MV-4-11 (cell line): ENCODE measurements at places on chromosomes 5 and 9.

GRCh38 chr5:5755888-5756287, 333.4 kb downstream of the ICE1 start:
- no peak for DNase-seq

DNA sequence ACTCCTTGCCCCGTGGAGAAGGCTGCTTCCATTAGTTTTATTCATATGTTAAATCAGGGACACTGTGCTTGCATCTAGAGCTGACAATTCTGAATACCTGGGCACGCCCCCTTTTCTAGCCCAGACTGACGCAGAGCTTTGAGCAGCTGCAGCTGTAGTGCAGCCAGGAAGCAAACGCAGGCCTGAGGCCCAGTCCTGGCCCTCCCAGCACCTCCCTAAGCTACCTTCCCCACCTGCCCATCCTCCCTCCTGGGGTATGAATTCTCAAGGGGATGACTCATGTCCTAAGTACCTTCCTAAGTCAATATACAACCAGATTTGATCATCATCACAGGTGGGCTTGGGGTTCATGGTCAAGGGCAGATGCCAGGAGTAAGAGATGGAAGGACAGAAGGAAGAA, 3.5 kb downstream of the PHF19 start:
- DNase-seq, result no peak

DNA sequence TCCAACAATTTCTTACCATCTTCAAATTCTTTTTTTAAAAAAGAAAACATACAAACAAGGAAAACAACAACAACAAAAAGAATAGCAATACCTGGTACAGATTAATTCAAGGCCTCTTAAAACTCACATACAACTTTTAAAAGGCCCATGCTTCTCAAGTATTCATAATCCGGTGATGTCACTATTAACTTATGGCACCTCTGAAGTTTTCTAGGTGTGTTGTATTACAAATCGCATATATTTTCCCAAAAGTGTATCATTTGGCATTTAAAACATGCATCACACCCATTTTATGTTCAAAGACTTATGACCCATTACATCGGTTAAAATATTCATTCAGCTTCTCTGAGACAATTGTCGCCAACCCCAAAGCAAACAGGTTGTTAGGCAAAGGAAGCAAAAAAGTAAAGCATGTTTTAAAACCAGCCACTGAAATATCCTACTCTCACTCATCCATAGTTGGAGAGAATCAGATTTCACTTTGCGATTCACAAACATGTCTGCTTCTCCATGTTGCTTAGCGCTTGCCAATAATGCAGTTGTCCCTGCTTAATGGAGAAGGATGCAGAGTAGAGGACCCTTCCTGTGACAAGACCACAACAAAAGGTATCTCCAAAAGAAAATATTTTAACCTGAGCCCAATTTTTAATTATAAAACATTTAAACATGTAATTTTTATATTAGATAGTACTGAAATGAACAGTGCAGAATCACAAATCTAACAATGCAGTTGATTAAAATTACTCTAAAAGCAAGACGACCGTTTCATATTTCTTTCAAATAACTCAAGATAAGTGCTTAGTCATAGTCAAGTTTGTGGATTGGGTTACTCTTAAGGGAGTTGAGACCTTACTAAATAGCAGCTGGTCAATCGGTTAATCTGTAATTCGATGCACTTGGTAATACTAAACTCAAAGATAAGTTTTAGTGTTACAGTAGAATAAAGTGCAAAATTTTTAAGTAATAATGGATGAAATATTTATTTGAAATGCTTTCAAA, 1.6 kb downstream of the SKP1 start:
- DNase-seq, result peak; percentile 18

GRCh38 chr5:96079075-96079474, 117.4 kb upstream of the ELL2 start:
- no peak for DNase-seq

- DNase-seq, result no peak
These were observed 440.9 kb downstream of the ENC1 start for GRCh38 chr5:74199436-74200210.

GRCh38 chr5:118778941-118779340, 209.4 kb downstream of the DTWD2 start:
- DNase-seq, result no peak

- DNase-seq, result no peak
These were observed 58.5 kb downstream of the CNTRL start for GRCh38 chr9:121133104-121133816.

DNA sequence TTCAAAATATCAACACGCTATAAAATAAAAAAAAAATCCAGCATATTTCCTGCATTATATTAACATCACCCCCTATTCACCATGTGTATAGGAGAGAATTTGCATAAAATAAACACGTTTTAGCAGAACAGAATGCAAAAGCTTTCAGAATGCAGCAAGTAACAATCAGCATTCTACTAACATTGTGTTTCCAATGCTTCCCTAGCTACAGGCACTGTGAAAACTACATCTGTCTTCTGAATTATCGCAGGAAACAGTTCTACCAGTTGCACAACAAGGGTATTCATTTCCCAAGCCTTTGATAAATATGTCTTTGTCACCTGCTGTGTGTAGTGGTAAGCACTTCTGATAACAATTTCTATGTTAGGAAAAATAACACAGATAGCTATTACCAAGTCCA, 1015.8 kb downstream of the CDH18 start:
- no peak for DNase-seq

GRCh38 chr5:149740341-149740740, 10.2 kb downstream of the PPARGC1B start:
- DNase-seq, result peak; percentile 57

DNA sequence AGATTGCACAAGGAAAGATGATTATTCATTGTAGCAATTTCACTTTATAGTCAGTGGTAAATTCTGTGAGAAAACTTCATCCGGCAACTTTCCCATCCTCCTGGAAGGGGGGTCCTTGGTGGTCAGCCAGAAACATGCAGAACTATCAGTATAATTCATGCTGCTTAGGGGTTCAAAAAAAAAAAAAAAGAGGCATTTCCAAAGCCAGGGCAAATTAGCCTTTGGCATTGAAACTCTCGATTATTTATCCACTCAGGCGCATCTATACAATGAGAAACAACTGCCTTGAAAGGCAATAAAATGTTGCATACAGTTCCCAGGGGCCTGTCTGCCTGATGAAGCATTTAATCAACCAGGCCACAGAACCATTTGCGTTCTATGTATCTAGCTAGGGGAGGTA, 263.3 kb downstream of the TMEM167A start:
- no peak for DNase-seq

- DNase-seq, result no peak
These were observed 43.3 kb downstream of the TLE4 start for GRCh38 chr9:79615038-79615437.

DNA sequence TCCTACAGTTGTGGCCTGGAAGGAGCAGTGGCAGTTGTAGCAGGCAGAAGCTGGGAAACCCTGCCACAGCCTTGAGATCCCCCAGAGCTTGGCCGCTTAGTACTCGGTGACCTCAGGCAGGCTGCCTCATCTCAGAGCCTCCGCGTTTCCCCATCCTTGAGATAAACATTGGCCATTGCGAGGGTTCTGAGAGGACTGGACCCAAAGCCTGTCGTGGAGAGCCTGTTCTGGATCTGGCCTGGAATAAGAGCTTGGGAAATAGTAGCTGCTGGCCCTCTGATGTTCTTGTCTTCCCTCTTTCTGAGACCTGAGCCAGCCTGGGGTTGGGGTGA, 1.3 kb downstream of the MIGA2 start:
- DNase-seq, result no peak

- DNase-seq, result no peak
These were observed 64.9 kb upstream of the ECM2 start for GRCh38 chr9:92600462-92601261.

GRCh38 chr5:150051657-150052195, 34.6 kb downstream of the CSF1R start:
- no peak for DNase-seq

- no peak for DNase-seq
These were observed 62.4 kb upstream of the TAS2R1 start for GRCh38 chr5:9692576-9692975.

DNA sequence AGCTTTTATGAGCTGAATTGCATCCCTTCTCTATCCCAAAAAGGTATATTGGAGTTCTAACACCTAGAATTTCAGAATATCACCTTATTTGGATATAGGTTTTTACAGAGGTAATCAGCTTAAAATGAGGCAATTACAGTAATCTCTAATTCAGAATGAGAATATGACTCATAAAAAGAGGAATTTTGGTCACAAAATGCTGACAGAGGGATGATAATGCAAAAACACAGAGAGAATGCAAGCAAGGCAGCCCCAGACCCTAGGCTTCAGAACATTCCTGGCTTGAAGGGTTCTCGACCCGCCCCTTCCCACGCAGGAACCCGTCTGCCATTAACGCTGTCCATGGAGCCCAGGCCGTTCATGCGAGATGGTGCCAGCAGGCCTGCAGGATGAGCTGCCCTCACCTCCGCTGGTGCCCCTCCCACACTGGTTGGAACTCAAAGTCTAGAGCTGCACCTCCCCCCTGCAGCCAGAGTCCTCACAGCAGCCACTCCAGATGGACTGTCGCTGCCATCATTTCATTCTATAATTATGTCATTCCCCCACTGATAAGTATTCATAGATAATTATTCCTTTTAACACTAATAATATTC, 1173.4 kb upstream of the ACO1 start:
- DNase-seq, result peak; percentile 66

GRCh38 chr5:9429691-9430215, 116.1 kb downstream of the SEMA5A start:
- DNase-seq, result no peak

DNA sequence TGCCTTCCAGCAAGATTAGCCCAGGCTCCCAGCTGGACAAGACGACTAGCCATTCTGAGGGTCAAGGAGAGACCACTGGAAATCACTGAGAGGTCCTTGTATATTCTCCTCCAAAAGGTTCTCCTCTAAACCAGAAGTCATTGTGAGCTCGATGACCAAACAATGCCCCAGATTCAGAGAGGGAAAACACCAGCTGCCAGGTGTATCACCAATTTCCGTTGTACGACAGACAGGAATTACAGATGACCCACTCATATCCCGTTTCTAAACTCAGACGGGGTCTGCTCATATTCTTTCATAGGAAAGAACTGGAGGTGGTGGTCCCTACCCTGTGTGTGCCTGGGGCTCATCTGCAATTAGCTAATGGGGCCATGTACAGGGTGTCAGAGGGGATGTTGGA, 14.2 kb downstream of the FAXDC2 start:
- DNase-seq, result no peak

DNA sequence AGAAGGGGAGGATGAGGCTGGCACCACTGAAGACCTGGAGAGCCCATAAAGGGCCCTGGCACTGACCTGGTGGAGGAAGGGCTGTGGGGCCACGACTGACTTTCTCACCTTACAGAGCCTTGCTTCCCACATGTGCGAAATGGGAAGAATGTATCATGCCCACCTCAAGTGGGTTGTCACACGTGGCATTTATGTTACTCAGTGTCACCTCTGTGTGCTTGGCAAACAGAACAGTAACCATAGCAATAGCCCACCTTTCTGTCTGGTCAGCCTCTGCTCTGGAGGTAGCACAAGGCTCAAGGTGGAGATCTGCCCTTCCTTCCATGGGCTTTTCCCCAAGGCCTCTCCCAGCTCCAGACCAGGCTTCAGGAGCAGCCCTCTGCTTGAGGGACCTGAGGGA, 16.7 kb downstream of the TCF7 start:
- no peak for DNase-seq

GRCh38 chr5:110048491-110048890, 358.8 kb downstream of the MAN2A1 start:
- DNase-seq, result no peak

DNA sequence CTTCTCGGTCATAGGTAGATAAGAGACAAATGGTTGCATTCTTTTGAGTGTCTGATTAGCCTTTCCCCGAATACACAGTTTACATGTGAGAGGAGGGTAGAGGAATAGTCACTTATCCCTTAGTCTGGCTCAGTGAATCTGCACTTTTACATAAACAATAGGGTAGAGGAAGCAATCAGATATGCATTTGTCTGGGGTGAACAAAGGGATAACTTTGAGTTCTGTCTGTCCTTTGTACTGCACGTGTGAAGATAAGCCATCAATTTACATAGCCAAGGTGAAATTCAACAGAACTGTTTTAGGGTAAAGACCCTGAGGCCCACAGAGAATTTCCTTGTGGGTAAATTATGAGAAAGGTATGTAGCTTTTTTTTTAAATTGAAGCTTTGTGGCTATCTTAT, 10.1 kb upstream of the IGFBPL1 start:
- no peak for DNase-seq

DNA sequence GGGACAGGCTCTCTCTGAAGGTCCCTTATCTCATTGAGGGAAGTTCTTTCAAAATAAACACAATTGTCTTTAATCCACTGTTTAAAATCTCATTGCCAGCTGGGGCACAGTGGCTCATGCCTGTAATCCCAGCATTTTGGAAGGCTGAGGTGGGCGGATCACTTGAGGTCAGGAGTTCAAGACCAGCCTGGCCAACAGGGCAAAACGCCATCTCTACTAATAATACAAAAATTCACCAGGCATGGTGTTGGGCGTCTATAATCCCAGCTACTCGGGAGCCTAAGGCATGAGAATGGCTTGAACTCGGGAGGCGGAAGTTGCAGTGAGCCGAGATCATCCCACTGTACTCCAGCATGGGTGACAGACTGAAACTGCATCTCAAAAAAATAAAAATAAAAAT, 8.3 kb upstream of the NDFIP1 start:
- DNase-seq, result no peak

DNA sequence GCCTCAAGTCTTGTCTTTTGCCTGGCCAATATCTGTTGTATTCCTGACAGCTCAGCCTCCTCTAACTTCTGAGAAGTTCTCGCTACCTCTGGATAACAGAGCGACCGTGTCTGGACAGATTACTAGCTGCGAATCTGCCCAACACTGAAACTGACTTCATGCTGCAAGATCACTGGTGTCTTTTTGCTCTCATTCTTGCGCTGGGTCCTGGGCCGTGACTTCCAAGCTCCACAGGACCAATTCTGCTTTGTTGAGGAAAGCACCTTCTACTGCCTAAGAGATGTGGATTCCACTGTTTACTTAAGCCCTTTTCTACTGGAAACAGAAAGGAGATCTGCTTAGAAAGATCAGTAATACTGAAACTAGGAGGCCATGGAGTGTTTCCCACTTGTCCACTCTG, 978.8 kb upstream of the DMAC1 start:
- DNase-seq, result no peak

- no peak for DNase-seq
These were observed 5.7 kb downstream of the ASS1 start for GRCh38 chr9:130450344-130451003.

DNA sequence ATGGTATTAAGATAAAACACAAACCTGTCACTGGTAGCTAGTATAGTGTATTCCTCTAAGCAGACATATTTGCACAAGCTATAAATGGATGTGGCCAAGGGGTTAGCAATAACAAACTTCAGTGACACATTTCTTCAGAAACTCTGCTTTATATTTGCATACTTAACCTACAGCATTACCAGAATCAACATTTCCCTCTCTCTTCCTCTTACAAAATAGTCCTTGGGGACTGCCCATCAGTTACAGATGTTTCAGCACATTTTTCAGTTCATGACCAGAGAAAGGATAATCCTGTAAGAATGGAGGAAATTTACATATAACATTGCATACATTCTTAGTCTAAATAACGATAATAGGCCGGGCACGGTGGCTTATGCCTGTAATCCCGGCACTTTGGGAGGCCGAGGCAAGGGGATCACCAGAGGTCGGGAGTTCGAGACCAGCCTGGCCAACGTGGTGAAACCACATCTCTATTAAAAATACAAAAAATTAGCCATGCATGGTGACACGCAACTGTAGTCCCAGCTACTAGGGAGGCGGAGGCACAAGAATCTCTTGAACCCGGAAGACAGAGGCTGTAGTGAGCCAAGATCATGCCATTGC, 25.3 kb upstream of the SLC1A1 start:
- no peak for DNase-seq

GRCh38 chr5:96986450-96986849, 50.6 kb downstream of the LNPEP start:
- no peak for DNase-seq
